ENCODE measurements at places on chromosomes 1 and 21.

DNA sequence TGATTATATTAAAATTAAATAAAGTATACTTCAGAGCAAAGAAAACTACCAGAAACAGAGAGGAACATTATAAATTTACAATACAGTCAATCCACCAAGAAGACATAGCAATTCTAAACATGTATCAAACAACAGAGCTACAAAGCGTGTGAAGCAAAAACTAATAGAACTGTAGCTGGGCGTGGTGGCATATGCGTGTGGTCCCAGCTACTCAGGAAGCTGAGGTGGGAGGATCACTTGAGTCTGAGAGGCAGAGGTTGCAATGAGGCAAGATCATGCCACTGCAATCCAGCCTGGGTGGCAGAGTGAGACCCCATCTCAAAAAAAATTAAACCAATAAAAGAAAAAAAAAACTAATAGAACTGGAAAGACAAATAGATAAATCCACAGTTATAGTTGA is 12.3 kb downstream of the CCDC185 start:
- no peak for DNase-seq

- no peak for DNase-seq
Observed at GRCh38 chr1:61224609-61225008, 142.2 kb downstream of the NFIA start.

- DNase-seq: no peak
Observed at GRCh38 chr1:199290186-199290585, 651.3 kb downstream of the PTPRC start.

DNA sequence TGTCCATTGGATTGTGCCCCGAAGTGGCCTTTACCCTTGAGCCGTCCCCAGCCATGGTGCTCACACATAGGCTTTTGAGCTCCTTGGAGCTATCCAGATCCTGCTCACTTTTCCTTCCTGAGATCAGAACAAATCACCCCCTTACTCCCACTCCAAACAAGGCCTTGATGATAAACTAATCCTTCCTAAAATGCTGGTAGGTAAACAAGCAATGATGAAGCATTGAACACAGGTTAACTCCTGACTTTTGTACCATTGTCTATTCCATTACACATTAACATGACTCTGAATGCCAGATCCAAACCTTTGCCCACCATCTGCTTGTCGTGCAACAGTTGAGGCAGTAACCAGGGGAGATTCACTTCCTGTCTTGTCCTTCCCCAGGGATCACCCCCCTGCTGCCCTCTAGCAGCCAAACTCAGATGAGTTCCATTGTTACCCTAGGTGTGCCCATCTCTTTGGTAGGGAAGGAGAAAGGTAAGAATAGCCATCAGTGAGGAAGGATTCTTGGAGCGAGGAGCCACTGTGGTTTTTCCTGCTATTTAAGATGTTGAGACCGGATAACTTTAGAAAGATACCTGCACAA is 79.5 kb upstream of the DNAJC6 start:
- DNase-seq: no peak

DNA sequence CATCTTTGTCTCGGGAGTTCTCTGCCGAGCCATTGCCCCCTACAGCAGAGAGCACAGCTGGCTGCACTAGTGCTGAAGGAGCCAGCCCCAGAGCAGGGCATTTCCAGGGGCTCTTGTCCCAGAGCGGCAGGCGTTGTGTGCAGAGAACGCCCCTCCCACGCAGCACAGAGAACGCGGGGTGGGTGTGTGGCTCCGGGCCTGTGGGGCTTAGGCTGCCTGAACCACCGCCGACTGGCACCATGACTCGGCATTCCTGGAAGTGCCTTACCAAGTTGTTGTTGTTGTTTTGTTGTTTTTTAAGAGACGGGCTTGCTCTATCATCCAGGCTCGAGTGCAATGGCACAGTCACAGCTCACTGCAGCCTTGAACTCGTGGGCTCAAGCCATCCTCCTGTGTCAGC is 15.8 kb upstream of the DIP2A start:
- no peak for DNase-seq

- DNase-seq: no peak
Observed at GRCh38 chr1:29973406-29973805, 737.1 kb downstream of the PTPRU start.

DNA sequence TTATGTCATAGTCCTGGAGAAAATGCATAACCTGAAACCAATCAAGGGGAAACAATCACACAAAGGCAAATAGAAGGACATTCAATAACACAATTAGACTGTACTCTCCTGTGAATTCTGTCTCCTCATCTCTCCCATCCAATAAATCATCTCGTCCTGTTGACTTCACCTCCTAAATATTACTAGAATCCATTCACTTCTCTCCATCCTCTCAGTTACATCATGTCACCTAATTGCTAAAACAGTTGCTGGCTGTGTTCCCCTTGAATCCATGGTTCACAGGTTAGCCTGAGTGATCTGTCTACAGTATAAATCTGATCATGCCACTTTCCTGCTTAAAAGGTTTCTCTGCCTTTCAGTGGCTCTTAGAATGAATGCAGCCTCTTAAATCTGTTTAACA is 220.2 kb downstream of the TGFB2 start:
- DNase-seq: no peak

- no peak for DNase-seq
Observed at GRCh38 chr21:32410291-32410690, 2.2 kb upstream of the EVA1C start.

DNA sequence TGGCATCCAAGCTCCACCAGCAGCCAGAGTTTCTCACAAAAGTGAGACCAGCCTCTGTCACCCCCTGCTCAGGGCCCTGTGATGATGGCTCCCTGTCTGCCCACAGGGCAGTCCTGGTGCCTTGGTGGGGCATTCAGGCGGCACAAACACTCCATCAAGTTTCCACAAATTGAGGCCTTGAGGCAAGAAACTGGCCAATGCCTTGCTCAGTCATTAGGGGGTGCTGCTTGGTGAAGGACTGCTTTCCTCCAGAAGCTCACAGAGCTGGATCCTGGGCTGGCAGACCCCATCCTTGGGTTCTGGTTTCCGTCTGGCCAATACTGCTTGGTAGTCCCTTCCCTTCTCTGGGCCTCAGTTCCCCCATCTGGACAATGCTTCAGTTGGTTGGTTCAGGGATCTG is 12.5 kb upstream of the AHDC1 start:
- no peak for DNase-seq

DNA sequence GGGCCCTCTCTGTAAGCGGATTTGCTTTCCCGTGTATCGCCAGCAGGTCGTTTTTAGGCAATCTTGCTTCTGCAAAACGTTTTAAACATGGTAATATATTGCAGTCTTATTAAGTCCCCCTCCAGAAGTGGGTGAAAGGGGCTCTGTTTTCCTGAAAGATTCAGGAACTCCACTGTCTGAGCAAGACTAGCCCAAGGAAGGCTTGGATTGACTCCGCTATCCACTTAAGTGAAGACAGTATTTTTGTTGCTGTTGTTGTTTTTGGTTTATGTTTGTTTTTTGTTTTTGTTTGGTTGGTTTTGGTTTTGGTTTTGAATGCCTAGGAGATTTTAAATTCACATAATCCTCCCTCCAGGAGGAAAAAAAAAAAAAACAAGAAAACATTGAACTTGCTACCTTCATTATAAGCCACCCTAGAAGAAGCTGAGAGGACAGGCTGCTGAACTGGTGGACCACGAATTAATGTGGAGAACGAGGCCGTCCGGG is 29.1 kb upstream of the NFIA start:
- DNase-seq: no peak

DNA sequence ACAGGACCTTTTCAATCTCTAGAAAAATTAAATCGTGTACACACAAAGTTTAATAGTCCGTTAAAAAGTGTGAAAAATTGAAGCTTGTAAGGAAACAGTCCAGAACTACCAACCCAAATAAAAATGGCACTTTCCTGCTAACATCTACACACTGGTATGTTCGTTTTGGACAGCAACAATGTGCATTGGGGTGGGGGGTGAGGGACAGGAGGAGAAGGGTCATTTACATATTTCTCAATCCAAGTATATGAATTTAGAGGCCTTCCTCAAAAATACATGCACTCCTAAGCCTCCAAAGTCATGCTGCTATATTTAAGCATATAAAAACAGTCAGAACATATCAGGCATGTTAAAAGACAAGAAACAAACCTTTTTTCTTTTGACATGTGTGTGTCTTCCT is 2.5 kb downstream of the PPP1R15B start:
- no peak for DNase-seq
